ENCODE measurements at places on chromosomes 4 and X.

GRCh38 chr4:112431158-112431557 is 84.8 kb downstream of the NEUROG2 start:
- no peak for DNase-seq

- no peak for DNase-seq
Observed at GRCh38 chr4:158894826-158895225, 126.0 kb downstream of the FNIP2 start.

- DNase-seq, result no peak
Observed at GRCh38 chr4:79050541-79050880, 111.3 kb upstream of the PAQR3 start.

- DNase-seq, result no peak
Observed at GRCh38 chrX:31091819-31092218, 20.0 kb upstream of the FTHL17 start.

GRCh38 chr4:112287258-112287989 is 1.7 kb upstream of the TIFA start:
- DNase-seq, result no peak
